ENCODE measurements at places on chromosomes 3 and 15.

GRCh38 chr15:75214293-75215096 lies 12.8 kb downstream of the C15orf39 start:
- no peak for DNase-seq

- DNase-seq = no peak
Measured at GRCh38 chr3:124919756-124920155, 14.8 kb downstream of the MUC13 start.

- DNase-seq = no peak
Measured at GRCh38 chr3:187000711-187001151, 70.4 kb downstream of the ST6GAL1 start.

DNA sequence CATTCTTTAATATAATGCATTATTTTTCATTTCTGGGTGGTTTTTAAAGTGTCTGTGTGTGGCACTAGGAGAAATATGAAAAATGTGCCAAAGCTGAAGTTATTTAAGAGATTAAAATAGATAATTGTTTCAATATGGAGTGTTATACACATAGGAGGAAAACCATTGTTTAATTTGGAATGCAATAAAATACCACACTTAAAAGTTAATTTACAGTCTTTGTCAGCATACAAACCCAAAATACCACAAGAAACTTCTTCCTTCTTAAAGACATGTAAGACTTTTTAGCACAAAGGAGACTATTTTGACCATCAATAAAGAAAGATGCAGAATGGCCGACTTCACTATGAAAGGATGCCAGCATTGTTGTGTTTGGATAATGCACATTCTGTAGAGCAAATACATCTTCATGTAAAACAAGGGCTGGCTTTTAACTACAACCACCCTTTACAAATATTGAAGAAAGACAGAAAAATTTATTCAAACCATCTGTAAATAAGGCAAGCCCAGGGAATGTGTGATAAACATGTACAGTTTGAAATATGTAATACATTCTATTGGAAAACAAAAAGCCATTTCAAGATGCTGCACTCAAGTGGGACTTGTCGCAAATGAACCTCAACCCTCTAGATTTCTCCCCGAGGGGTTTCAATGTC lies 1146.6 kb downstream of the ROBO1 start:
- DNase-seq = no peak

DNA sequence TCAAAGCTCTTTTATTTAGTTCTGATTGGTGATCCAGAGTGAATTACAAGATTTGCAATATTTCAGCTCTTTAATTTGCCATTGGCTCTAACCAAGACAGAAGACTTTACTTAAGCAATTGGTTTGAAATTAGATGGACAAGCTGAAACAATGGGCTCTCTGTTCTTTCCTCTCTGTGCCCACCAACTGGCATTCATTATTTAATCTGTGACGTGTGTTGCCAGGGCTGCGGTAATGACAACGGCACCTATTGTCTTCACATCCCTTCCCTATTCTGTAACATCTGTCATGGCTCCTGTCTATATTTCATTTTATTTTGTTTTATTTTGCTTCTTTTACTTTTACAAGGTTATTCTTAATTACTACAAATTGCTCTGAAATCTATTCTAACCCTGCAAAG lies 33.9 kb downstream of the PLD1 start:
- DNase-seq = no peak

DNA sequence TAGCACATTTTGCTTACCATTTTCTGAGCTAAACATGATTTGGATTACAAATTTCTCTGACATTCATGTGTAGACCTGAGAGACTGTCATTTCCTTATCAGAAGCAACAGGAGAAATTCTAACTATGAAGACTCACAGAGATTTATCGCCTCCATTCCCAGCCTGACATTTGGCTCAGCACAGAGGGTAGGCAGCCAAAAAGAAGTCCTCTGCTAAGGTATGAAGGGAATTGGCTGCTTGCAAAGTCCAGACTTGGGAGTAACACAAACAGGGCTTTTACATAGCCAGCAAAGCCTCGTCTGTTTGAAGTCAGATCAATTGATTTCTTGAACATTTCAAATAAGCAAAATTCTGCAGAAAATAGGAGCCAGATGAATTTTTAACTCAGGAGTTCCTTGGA lies 57.0 kb upstream of the CMSS1 start:
- DNase-seq = no peak

GRCh38 chr3:78846718-78847117 lies 921.1 kb downstream of the ROBO1 start:
- DNase-seq = no peak

- no peak for DNase-seq
Measured at GRCh38 chr3:123618768-123619484, 34.1 kb upstream of the HACD2 start.

DNA sequence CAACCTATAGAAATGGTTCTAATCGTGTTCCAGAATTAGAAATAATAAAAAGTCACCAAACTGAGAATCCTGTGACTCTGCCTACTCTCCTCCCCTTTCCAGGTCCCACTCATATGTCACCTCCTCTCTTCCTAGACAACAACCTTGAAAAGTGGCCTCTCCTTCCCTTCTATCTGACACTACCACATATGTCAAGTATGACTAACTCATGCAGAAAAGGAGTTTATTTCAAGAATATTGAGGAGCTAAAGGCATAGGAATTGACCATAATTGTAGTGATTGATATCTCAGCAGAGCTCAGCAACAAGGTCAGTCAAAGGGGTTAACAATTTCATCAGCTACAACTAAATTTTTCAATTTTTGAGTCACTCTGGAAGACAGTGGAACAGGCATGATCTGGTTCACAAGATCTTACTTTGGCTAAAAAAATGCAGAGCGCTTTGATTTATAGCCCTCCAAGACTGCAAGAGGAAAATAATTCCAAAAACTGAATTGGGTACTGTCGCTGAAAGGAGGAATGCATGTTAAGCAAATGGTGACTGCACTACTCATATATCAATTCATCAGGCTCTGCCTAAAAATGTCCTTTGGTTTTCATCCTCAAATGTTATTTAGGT lies 160.6 kb upstream of the ARHGEF26 start:
- DNase-seq = no peak

Data from GM18507 (cell line).